OCI-M1 (cell line): ENCODE measurements at places on chromosomes 7 and 10.

- peak; percentile 32 for DNase-seq
Observed at GRCh38 chr7:81777697-81778096, 7.8 kb upstream of the HGF start.

DNA sequence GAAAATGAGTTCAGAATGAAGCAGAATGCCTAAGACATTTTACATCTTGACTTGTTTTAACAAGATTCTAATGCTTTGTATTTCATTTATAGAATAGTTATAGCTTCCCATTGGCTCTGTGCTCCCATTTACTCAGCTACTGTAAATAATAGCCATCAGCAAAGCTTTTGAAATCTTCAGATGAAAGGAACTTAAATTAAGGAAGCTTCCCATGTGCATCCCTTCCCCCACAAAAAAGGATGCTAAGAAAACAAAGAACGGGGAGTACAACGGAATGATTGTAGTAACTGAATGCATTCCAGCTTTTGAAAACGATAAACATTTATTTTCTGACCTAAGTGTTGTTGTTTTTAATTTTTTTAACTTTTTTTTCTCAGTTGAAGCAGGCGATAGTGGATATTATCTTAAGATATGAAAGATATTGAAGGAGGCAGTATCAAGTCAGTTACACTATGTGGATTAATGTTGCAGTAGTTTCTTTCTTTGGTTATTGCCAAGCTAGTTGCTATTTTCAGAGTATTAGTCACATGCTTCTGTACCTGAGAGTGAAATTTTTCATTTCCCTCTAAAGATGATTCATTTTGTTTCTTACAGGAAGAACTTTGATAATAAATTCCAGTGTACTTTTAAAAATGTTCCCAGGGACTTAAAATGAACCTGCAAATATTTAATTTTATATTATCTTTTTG, 129.2 kb downstream of the KCND2 start:
- DNase-seq, result peak; percentile 4

GRCh38 chr10:79390551-79391229, 43.4 kb downstream of the PPIF start:
- no peak for DNase-seq

DNA sequence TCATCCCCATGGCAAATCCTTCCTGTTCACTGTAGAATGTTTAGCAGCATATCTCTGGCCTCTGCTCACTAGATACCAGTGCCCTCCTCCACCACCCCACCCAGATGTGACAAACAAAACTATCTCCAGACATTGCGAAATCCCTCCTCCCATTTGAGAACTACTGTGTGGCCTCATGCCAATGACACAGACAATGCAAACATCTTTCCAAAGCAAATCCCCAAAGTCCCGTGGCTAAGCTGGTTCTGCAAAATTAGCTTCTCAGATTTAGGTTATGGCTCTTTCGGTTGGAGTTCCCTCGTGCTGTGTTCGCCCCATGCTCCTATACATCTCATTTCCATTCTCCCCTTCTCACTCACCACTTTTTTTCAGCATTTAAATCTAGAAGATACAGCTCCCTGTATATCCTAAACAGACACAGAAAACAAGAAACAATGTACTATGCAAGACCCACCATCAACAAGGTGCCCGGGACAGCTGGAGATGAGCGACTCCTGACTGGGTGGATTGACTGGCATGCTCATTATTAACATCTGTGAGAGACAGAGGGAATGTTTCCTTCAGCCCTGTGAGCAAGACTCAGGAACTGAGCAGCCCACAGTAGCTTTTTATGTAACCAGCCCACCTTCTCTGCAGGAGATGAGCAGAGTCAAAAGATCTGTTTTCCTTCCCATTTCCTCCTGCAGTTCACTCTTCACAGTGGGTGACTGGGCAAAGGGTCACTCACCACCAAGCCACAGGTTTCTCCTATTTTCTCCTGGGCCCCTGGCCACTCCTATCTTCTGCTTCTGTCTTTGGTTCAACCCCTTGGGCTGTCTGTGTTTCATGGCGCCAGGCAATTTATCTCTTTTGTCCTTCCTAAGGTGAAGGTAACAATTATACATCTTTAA, 225.7 kb upstream of the AOAH start:
- DNase-seq, result peak; percentile 75

GRCh38 chr10:27447540-27447939, 56.6 kb upstream of the RAB18 start:
- DNase-seq, result no peak

- no peak for DNase-seq
Observed at GRCh38 chr7:9022456-9022855, 589.0 kb downstream of the NXPH1 start.

DNA sequence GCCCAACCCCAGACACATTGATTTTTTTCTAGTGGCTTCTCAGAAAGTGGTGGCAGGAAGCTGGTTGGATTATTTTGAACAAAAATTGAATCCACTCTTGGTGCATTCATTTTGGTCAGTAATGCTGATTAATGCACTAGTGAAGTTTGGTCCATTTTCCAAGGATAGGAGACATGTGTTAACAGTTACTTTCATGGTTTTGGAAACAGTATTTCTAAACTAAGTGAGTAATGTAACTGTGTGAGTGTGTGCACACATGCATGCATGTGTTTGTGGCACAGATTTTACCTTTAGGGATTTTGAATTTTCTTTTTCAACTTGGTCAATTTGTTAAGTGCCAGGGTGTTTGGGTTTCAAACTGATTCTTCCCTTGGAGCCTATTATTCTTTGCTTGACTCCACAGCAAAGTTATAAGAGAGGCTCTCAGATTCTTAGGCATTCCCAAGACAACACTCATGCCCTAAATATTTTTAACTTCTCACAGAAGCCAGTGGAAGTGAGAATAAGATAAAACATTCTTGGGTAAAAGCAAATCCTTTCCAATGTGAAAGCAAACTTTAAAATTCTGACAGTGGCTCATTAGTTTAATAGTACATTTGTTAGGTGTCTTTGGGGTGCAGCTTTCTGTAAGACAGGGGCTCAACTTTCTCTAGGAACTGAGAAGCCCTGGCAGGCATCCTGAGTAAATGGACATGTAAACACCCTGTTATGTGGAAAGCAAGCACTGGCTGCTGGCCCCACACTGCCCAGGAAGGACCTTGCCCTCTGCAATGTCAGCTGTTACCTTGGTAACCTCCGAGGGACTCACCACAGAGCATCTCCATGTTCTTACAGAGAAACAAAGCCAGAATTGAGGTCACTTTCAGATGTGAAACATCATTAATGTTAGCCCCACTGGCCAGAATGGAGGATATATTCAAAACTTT, 68.4 kb downstream of the ASAH2B start:
- no peak for DNase-seq

GRCh38 chr10:13102002-13102794, 2.2 kb downstream of the OPTN start:
- DNase-seq, result peak; percentile 24

DNA sequence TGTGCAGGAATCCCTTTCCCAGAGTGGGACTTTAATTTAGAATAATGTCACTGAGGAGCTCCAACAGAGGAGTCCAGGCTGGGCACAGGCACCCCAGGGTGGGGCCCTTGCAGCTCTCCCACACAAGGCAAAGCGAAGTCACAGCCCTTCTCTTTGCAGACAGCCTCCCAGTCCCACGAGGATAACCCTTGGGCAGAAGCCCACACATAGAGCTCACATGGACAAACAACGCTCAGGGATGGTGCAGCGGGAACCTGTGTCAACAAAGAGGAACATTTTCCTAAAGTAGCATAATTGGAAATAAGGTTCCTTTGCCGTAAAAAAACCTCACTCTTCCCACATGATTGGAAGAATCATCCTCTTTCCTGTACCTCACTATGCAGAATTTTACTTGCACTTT, 29.3 kb upstream of the GGCT start:
- no peak for DNase-seq

DNA sequence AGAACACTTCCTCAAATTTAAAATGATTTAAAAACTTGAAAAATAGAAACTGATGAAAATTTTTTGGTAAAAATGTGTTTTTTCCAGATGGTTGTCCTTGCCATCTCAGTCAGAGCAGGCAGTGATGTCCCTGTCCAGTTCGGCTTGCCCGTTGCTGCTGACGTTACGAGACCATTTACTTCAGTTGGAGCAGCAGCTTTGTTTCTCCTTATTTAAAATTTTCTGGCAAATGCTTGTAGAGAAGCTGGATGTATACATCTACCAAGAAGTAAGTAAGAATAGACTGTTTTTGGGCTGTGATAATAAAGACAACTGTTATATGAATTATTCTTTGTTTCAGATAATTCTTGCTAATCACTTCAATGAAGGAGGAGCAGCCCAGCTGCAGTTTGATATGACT, 16.1 kb downstream of the EFCAB10 start:
- no peak for DNase-seq

GRCh38 chr10:7479861-7480598, 69.2 kb upstream of the SFMBT2 start:
- DNase-seq, result no peak

DNA sequence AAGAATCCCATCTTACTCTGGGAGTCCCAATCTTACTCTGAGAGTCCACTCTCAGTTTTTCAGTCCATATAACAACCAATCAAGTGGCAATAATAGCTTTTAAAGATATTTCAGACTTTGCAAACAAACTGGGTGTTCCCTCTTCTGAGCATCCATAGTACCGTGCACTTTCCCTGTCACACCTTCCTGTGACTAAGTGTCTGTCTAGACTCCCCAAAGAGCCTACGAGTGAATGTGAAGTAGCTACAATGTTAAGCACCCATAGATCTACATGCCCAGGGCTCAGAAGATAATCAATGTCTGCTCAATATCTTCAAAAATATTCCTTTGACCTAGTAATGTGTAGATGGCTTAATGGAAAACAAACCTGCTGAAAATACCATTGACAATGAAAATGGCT, 95.6 kb upstream of the ASAH2 start:
- no peak for DNase-seq

- DNase-seq, result no peak
Observed at GRCh38 chr10:2214805-2215204, 477.5 kb upstream of the ADARB2 start.

DNA sequence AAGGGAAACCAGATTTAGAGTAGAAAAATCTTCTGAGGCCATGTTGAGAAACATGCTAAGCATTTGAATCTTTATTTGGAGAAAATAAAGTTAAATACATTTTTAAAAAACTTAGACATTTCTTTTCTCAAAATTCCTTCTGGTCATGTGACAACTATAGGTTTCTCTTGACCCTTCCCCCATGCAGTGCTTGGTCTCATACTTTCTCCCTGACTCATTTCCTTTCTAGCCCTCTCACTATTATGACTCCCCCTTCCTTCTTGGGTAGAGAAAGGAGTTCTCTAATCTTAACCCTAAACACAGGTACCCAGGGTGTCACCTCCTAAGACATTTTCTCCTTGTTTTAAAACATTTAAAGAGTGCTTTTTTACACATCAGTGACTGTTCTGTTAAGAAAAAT, 179.5 kb upstream of the TMEM106B start:
- peak; percentile 52 for DNase-seq

GRCh38 chr10:43122096-43122495, 16.1 kb upstream of the CSGALNACT2 start:
- no peak for DNase-seq

GRCh38 chr7:139153832-139154231, 44.3 kb upstream of the ZC3HAV1 start:
- DNase-seq, result peak; percentile 40

GRCh38 chr10:43202224-43202656, 64.0 kb downstream of the CSGALNACT2 start:
- DNase-seq, result peak; percentile 55

DNA sequence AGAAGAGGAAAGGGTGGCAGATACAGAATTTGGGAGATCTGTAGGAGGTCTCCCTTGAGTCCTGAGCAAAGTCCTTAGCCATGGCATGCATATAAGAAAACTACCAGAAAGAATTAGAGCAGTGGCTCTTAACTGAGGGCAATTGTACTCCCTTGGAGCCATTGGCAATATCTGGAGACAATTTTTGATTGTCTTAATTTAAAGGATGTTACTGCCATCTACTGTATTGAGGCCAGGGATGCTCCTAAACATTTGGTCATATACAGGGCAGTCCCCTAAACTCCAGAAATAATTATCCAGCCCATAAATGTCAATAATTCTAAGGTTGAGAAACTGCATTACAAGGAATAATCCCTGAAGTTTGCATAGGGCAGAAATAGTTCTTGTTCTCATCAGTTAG, 136.4 kb upstream of the ODAD2 start:
- no peak for DNase-seq

DNA sequence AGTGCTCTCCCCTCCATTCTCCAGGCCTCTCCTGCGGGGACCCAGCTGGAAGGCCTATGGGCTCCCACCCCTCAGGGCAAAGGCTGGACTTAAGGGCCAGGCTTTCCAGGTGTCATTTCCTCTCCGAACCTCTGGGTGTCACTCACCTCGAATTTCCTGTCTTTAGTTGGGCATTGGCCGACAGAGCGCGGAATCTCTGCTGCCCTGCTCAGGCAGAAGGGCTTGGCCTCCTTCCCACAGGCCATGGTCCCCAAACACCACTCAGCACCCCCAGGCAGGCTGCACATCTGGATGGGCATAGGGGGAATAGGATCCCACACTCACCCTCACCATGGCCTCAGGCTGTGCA, 212.9 kb downstream of the CCSER2 start:
- no peak for DNase-seq

- peak; percentile 91 for DNase-seq
Observed at GRCh38 chr7:100827330-100828226, at the start of gene EPHB4. EPHB4 (minus strand) TSS chr7:100827523; CDS start chr7:100827030, 493 bp downstream.

DNA sequence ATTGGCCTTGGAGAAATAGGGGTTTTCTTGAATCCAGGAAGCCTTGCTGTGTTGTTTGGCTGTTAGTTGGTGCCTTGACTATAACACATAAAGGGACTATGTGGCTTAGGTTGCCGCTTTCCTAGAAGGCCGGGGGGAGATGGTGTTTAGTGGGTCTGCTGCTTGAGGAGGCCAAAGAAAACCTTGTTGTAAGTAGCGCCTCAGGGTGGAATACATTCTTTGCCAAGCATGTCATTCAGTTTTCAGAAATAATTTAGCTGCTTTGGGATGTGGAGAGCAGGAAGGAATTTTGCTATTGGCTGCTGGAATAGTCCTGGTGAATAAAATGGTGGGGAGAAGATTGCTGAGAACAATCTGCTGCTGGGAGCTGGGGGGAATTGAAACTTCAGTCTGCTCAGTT, 132.9 kb upstream of the WNT16 start:
- no peak for DNase-seq

DNA sequence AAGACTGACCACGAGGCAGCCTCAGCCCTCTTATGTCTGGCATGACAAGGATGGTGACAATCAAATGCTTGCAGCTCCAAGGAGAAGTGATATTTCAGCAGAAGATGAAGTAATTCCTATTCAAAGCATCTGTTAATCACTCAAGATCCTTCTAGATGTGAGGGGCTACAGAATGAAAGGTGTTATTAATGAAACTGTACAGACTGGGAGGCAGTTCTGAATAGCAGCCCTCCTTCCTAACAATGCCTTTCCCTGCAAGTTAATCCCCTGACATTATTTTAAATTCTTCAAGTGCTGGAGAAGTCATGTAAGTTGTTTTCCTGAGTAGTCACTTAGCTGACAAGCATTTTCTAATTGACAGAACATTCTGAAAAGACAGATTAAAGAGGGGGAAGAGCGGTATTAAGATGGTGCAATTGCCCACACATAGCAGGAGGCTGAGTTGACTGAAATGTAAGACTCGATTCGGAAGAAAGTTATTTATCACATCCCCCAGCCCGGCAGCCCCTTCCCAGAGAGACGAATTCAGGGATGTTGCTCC, 300.8 kb downstream of the GRID1 start:
- DNase-seq, result no peak
